Astrocyte (in vitro differentiated cells and primary cell): ENCODE measurements at places on chromosomes 12 and 14. TPM values are rescaled to one million over a fixed set of nuclear protein-coding genes. Genes with fewer than 3 reads are reported as not detected.

DNA sequence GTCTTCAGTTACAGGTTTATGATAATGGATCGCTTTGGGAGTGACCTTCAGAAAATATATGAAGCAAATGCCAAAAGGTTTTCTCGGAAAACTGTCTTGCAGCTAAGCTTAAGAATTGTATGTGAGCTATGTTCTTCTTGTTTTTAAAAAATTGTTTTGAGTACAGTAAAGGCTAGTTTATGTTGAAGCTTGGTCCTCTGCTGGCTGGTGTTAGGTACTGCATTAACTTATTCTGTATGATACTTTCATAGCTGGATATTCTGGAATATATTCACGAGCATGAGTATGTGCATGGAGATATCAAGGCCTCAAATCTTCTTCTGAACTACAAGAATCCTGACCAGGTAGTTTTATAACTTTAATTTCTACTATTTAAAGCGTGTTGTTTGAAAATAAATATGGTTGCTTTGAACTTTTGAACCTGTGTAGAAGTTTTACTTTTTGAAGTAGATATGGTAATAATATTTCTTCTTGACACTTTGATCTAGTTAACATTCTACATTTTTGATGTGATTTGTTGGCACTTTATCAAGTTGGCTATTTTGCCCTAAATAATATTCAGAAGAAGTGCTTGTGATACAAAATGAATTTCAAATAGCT lies 55.7 kb downstream of the VRK1 start:
- H3K36me3 ChIP-seq = peaks cover 2% of the 10 kb centered on the region
- no peak overlapping the region for H3K4me3 ChIP-seq
- no peaks in the 10 kb centered on the region for H3K27me3 ChIP-seq

- no peak overlapping the region for H3K4me3 ChIP-seq
- H3K27me3 ChIP-seq = no peaks in the 10 kb centered on the region
- DNase-seq = no peak
- no peaks in the 10 kb centered on the region for H3K36me3 ChIP-seq
These were observed 12.7 kb upstream of the EIF4B start for GRCh38 chr12:52993558-52993869.

DNA sequence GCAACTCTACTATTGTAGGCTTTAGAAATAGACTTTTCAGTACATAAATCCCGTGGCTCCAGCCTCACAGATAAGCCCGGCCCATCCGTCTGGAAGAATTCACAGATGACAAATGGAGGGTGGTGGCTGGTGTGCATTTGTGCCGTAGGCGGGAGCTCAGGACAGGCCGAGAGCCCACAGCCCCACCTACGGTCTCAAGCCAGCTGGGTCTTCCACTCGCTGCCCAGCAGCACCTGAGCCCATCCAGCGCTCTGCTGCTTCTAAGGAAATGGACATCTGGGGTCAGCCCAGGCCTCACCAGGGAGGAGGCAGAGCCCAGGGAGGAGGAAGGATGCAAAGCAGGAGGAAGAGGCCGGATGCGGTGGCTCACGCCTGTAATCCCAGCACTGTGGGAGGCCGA lies 72.8 kb downstream of the KIF26A start:
- no peak overlapping the region for H3K4me3 ChIP-seq
- no peaks in the 10 kb centered on the region for H3K27me3 ChIP-seq
- H3K27ac ChIP-seq = no peak overlapping the region
- H3K4me1 ChIP-seq = no peaks in the 10 kb centered on the region
- no peaks in the 10 kb centered on the region for H3K36me3 ChIP-seq

- no peaks in the 10 kb centered on the region for H3K4me1 ChIP-seq
- no peaks in the 10 kb centered on the region for H3K27me3 ChIP-seq
- H3K27ac ChIP-seq = no peak overlapping the region
- DNase-seq = no peak
- H3K36me3 ChIP-seq = peaks cover under 1% of the 10 kb centered on the region
These were observed 69.4 kb downstream of the FGD6 start for GRCh38 chr12:95147866-95148265.

DNA sequence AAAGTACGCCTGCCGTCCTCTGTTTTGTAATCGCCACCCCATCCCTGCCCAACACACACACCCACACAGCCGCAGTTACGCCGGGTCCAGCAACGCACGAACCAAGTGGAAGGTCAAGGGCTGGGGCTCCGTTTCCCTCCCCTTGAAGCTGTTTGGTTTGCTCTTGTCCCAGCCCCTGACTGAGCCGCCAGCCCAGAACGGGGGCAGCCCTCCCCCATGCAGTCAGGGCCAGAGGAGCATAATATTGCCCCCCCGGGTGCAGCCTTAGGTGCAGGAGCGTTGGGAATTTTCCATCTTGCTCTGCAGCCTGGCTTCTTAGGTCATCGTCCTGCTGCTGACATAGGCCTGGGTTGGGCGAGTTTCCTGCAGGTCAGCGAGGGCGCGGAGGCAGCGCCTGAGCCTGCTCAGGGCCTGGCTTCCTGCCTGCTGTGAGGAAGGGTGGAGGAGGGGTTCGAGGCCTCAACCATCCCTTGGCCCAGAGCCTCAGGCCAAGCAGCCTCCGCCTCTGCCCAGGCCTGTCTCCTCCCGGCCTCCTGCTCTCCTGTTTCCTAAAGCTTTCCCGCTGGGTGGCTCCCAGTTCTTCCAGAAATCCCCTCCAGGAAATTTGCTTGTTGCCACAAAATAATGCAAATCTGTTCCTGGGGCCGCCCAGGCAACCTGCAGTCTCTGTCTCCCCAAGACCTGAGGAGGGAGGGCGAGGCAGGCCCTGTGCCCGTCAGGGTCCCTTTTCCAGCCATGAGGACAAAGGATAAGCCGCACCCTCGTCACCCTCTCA lies 44.5 kb downstream of the PSMA6 start:
- peaks cover 14% of the 10 kb centered on the region for H3K4me1 ChIP-seq
- DNase-seq = peak; percentile 34
- H3K27me3 ChIP-seq = no peaks in the 10 kb centered on the region

GRCh38 chr14:89400529-89400928 lies 16.5 kb downstream of the FOXN3 start:
- H3K36me3 ChIP-seq = peaks cover 2% of the 10 kb centered on the region
- peaks cover 5% of the 10 kb centered on the region for H3K4me1 ChIP-seq
- no peak overlapping the region for H3K27ac ChIP-seq
- H3K27me3 ChIP-seq = no peaks in the 10 kb centered on the region
- no peak for DNase-seq
- H3K4me3 ChIP-seq = no peak overlapping the region

DNA sequence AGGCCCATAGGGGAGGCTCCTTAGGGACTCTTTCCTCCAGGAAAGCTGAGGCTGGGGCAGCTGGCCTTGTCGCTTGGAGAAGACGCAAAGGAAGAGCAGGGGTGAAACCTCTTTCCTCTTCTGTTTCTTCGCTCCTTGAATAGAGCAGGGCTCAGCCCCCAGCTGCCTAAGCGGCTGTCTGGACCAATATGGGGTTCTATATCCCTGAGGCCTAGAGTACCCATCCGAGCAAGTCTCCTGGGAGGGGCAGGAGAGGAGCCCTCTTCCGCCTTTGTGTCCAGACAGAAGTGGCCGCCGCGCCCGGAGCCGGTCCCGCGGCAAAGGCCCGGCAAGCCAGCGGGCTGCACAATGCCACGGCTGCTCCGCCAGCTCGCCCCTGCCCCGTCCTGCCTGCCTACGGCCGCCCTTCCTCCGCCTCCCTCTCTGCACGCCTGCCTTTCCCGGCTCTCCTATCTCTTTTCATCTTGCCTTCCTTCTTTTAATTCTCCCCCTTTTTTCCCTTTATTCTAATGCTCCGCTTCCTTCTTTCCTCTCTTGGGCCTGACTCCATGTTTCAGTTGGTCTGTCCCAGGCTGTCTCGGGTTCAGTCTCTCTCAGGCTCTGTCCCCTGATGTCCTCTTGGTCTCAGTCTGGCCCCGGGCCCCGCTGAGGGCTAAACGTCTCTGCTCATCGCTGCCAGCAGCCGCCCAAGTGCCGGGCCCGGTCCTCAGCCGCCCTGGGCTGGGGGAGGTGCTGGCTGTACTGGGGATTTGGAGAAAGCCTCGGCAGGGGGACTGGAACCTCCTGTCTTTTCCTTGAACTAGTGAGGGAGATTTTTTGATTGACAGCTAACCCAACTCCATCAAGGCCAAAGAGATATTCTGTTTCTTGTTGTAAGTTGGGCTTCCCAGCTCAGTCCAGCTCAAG lies 2.5 kb upstream of the HOXC9 start:
- no peaks in the 10 kb centered on the region for H3K36me3 ChIP-seq
- H3K4me3 ChIP-seq = no peak overlapping the region
- peaks cover 93% of the 10 kb centered on the region for H3K27me3 ChIP-seq
- H3K27ac ChIP-seq = no peak overlapping the region
- H3K4me1 ChIP-seq = peaks cover 4% of the 10 kb centered on the region

DNA sequence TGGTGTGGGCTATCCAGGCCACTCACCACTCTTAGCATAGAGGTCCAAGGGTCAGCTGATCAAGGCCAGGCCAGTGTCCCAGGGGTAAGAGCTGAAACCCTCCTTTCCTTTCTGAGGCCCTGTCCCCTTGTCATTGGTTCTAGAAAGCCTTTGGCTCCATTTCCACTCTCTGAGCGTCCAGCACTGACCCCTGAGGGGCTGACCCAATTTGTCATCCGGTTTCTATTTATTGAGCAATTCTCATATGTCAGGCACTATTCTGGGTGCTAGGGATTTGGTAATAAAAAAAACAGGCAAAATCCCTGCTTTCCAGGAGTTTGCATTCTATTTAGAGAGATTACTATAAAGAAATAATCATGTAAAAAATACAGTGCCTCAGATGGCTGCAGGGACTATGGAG lies 3.4 kb downstream of the KRT77 start:
- no peak overlapping the region for H3K27ac ChIP-seq
- peaks cover 16% of the 10 kb centered on the region for H3K27me3 ChIP-seq
- no peaks in the 10 kb centered on the region for H3K36me3 ChIP-seq
- no peak overlapping the region for H3K4me3 ChIP-seq
- DNase-seq = no peak

GRCh38 chr12:30847259-30847658 lies 79.3 kb upstream of the TSPAN11 start:
- no peak overlapping the region for H3K4me3 ChIP-seq
- H3K36me3 ChIP-seq = no peaks in the 10 kb centered on the region
- DNase-seq = peak; percentile 38
- H3K27me3 ChIP-seq = peaks cover 3% of the 10 kb centered on the region
- H3K4me1 ChIP-seq = no peaks in the 10 kb centered on the region

DNA sequence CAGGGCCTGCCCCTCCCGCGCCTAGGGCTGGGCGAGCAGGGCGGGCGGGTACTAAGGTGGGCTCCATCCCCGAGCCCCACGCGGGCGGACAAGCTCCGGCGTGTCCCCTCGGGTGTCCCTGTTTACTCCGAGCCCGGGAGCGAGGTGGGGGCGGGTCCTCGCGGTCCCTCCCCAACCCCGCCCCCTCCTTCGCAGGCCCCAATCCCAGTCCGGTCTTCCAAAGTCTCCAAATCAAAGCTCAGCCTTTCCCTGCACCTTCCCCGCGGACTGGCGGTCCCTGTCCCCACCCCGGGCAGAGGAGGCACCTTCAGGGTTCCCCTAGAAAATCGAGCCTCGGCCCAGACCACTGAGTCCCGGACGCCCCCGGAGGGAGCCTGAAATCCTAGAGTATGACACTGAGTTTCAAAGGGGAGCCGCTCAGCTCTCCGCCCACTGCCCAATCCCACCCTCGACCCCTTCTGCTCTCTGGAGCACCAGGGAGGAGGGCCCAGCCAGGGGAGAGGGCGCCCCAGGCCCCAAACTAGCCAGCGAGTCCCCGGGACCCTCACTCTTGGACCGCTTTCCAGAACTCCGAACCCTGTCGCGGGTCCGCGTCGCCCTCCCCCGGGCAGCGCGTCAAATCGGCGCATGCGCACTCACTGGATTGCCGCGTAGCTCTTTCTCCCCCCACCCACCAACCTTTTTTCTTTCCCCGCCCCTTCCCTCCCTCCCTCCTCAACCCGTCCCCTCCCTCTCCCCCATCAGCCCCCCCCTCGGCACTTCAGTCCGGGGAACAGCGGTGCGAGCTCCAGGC lies at the start of gene LRP1:
Gene LRP1, plus strand, starts transcription at position 758 of the 793 bp plus-strand sequence. CDS start 482 bp downstream, outside the sequence.
- H3K4me3 ChIP-seq = peak within 1 kb of the TSS; percentile 86
- DNase-seq = peak; percentile 66
- H3K36me3 ChIP-seq = no peaks in the 10 kb centered on the region
- H3K4me1 ChIP-seq = peaks cover 38% of the 10 kb centered on the region
- H3K27ac ChIP-seq = peak within 1 kb of the TSS; percentile 77
- no peaks in the 10 kb centered on the region for H3K27me3 ChIP-seq

- no peaks in the 10 kb centered on the region for H3K27me3 ChIP-seq
- H3K4me3 ChIP-seq = no peak overlapping the region
- no peaks in the 10 kb centered on the region for H3K36me3 ChIP-seq
- no peaks in the 10 kb centered on the region for H3K4me1 ChIP-seq
- peak; percentile 41 for DNase-seq
- no peak overlapping the region for H3K27ac ChIP-seq
These were observed 60.3 kb downstream of the ATP2B1 start for GRCh38 chr12:89648211-89648930.

DNA sequence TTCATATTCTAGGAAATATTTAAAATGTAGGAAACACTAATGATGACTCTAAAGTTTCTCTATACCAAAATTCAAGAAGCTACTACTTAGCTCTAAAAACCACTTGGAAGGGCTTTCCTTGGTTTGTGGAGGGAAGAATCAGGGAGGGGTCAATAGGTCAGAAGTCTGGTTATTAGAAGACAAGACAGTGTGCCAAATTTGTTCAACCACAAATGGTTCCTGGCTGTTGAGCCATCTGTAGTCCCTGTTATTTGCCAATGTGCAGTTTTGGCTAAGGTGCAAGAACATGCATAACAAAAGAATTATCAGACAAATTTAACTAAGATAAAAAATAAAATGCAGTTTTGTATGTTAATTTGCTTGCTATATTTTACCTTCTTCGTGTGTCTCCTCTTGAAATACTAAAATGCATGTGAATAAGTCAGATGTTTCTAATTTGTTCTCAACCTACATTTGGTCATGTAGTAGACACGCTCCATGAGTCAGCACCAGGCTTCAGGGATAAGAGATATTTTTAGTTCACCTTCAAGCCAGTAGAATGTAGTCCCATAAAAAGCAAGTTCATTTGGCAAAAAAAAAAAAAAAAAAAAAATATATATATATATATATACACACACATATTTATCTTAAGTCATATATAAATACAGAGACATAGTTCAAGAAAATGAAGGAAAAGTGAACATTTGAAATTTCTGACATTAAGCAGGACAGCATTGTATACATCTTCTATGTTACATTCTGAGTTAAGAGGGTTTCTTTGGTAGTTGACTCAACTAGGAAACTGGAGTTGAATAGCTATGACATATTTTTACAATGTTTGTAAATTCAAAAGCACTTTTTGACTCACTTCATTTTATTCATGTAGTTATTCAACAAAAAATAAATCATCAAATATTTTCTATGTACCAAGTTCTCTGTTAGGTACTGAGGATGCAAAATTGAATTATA lies 123.3 kb downstream of the KCNC2 start:
- H3K27me3 ChIP-seq = no peaks in the 10 kb centered on the region
- H3K4me1 ChIP-seq = no peaks in the 10 kb centered on the region

- H3K36me3 ChIP-seq = no peaks in the 10 kb centered on the region
- no peak overlapping the region for H3K4me3 ChIP-seq
- H3K27me3 ChIP-seq = no peaks in the 10 kb centered on the region
- H3K27ac ChIP-seq = no peak overlapping the region
- H3K4me1 ChIP-seq = no peaks in the 10 kb centered on the region
These were observed 102.0 kb downstream of the KCNMB4 start for GRCh38 chr12:70467918-70468733.

Gene PPP1R36
- total RNA-seq = 0.91 and 0.94 TPM in 2 replicates

Gene KRT3
- 0.09 and 0.43 TPM in 2 replicates for total RNA-seq

Gene SCNN1A
- 0.94 and 1.3 TPM in 2 replicates for total RNA-seq
